ENCODE measurements at places on chromosomes 12 and 14.

DNA sequence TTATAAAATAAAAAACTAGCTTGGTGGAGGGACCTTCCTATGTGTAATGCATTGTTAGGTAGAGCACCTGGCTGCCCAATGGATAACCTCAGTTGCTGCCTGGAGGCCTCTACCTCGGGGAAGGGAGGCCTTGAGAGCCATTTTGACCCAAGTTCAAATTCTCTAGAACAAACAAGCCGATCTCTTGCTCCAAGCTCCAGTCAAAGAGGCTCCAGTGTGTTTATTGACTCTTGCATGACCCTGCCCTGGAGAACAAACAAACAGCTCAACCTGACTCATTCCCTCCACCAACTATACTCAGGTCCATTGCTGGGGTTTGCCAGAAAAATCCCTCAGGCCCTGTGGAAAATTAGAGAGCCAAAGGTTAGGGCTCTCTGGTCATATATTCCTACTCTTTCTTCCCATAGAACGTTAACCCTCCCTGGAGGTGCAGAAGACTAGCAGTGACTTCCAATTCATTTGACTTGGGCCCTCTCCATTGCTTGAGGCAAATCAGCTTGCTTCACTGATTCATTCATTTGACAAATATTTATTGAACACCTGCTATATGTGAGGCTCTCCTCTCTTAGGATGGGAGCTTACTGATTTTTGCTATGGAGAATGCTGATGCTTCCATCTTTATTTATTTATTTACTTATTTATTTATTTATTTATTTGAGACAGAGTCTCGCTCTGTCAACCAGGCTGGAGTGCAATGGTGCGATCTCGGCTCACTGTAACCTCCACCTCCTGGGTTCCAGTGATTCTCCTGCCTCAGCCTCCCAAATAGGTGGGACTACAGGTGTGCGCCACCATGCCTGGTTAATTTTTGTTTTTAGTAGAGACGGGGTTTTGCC lies 73.7 kb upstream of the CISTR start:
- no peak for DNase-seq

DNA sequence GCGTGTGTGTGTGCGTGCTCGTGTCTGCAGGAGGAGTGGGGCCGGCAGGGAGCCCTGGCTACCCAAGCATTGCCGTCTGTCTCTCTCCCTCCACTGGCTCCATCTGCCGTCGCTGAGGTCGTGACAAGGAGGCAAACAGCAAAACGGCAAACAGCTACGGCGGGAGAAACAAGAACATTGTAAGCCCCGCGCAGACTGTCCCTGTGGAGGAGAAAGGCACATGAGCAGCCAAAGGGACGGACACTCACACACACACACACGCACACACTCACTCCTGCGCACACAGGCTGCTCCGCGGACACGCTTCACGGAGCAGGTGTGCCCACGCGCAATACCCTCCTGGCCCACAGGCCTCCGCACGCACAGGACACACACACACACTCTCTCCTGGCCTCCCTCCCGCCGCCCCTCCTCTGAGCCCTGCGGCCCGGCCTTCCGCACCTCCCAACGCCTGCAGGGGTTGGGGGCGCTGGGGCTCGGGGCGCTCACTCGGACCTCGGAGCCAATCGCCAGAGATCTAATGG lies 905 bp downstream of the CISTR start:
- DNase-seq, result no peak

DNA sequence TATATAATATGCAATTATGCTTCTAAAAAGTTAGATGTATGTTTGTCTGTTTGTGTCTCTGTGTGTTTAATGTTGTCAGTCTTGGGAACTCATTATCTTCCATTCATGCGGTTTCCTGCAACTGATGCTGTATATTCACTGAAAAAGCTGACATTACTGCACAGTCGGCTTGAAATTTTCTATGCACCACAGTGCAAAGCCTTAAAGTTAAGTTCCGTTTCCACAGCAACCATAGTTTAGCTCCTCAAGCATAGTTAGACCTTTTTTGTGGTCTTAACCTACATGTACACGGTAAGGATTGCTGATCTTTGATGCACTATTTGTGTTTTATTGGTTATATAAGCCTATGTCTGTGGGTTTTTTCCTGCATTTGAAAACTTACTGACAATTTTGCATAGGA lies 309.4 kb downstream of the KCNC2 start:
- no peak for DNase-seq

- DNase-seq, result no peak
Measured at GRCh38 chr14:101192661-101193000, 289.1 kb upstream of the RTL1 start.

DNA sequence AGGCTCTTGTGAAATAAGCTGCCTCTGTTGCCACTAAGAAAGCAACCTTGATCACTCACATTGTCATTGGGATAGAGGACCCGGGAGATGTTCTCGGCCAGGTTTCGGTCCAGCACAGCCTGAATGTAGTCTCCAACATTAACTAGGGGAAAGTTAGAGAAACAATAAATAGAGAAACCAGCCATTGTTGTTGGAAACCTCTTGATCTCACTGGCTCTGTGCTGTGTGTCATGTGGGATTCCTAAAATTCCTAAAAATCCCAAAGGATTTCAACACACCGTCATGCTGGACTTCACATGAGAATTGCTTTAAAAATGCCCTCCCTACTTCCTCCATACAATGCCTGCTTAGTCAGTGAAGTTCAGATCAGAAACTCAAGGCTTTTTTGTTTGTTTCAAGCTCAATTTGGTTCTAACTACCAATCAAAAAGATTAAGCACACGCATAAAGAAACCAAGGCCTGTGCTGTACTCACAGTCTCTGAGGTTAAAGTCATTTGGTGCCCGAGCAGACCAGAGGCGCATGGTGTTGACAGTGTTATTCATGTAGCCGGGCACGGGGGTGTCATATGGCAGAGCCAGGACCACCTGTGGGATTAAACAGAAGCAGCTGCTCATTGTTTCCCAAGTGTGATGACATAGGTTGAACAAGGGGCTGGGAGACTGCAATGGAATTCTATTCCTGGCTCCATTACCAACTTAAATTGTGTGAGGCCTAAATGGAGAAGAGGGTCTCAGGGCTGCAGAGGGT lies 23.6 kb downstream of the PYGL start:
- no peak for DNase-seq

- no peak for DNase-seq
Measured at GRCh38 chr12:113214895-113215400, 6.3 kb upstream of the TPCN1 start.

DNA sequence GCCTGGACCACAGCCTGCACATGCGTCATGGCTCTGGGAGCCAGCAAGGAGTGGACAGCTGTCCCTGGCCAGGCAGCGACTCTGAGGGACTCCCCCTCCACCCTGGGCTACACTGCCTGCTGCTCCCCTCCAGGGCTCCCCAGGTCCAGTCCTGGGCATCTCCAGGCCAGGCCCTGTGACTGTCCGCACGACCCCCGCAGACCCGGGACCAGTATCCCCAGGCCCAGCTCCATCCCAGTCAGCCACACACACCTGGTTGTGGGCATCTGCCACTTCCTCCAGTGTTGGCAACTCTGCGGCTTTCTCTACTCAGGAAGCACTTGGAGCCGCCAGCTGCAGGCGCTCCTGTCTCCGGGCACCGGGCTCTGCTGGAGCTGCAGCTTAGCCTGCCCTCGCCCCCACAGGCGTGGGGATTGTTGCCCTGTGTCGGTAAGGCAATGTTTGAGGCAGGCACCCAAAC lies 2.4 kb downstream of the ULK1 start:
- no peak for DNase-seq

GRCh38 chr12:16271062-16271461 lies 6.4 kb downstream of the SLC15A5 start:
- no peak for DNase-seq

- DNase-seq, result no peak
Measured at GRCh38 chr14:89040080-89040459, 215.6 kb downstream of the TTC8 start.

GRCh38 chr12:63387771-63388170 lies 236.8 kb upstream of the AVPR1A start:
- peak; percentile 58 for DNase-seq

GRCh38 chr14:105138551-105139111 lies 29.9 kb downstream of the JAG2 start:
- no peak for DNase-seq

DNA sequence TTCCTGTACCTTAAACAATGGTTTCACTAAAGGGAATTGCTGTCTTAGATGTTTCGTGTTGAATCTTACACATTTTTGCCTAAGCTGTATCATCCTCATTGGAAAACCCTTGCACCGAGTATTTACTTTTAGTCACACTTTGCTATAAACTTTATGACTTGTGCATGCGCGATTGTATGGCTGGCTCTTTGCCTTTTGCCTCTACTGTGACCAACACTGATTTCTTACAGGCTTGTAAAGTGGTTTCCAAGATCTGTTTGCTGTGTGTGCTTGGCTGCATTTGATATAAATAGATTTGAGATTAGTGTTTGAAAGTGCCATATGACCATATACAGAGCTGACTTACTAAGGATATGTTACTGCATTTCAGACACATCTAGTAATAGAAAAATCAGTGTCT lies 40.5 kb downstream of the RASSF3 start:
- DNase-seq, result peak; percentile 82

- DNase-seq, result peak; percentile 89
Measured at GRCh38 chr12:92574911-92575570, 127.7 kb upstream of the PLEKHG7 start.

GRCh38 chr12:180445-180844 lies 33.5 kb downstream of the SLC6A12 start:
- no peak for DNase-seq

DNA sequence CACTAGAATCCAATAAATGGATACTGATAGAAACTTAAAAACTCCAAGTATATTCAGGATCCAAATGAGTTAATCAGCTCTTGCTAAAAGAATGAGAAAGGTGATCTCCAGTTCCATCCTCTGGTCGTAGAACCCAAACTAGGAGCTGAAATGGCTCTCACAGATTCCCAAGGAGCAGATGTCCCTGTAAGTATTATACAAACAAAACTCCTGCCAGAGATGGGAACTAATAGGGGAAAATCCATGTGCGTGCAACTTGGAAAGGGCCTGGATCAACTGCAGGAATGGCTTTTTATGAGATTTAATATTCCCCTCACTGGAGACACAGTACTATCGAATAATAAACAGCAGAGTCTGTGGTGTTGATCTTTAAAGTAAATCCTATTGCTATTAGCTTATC lies 309.2 kb upstream of the TBX3 start:
- peak; percentile 21 for DNase-seq

DNA sequence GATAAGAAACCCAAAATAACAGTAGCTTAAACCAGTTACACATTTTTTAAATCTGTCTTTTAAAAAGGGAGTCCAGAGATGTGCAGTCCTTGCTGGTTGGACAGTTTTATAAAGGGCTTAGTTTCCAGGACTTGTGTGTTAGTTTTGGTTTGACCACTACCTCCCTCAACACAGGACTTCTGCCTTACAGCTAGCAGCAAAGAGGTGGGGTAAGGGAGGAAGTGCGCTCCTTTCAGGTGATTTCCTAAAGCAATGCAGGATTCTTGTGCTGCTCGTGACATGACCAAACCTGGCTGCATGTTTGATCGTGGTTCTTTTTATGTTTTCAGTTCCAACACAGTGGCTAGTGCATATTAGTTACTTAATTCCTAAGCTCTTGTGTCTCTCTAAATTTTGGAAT lies 266.2 kb downstream of the TMTC2 start:
- DNase-seq, result no peak

GRCh38 chr14:72888192-72888591 lies 5.7 kb downstream of the DPF3 start:
- no peak for DNase-seq

DNA sequence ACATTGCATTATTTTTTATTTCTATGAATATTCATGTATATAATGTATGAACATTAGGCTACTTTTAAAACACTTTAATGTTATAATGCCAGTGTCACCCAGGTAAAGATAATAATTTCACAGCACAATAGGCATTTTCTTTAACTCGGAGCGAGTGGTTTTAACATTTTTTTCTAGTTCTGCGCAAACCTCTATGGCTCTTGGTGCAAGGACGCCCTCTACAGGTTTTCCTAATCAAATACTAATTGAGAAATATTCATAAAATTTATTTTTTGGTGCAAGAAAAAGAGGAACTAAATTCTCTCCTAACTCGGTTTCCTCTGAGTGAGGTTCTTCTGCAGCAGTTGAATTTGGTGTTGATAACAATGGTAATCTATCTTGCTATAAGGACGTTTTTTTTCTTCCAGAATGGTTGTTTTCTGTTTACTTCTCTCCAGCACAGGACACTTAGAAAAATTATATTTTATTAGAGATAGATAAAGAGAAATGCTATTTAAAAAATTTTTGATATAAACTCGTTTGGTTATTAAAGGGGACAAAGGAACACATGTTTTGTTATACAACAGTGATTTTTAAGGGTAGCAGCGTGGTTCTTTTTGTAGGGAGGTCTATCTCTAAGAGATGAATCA lies 2.4 kb upstream of the WIF1 start:
- peak; percentile 25 for DNase-seq

DNA sequence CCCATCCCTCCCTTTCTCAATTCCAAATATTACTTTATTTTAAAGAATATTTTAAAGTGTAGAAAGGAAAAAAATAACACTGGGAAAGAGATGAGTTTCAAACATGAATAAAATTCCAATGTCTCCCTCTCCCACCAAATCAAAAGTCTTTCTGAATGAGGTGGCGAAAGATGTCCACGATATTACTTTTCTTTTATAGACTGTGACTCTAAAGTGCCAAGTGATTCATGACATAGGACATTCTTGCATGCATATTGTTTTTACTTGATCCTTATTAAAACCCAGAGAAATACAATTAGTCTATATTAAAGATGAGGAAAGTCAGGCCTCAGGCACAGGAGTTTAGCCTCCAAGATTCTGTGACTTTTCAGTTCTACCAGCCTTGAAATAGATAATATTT lies 16.0 kb upstream of the LUM start:
- no peak for DNase-seq

DNA sequence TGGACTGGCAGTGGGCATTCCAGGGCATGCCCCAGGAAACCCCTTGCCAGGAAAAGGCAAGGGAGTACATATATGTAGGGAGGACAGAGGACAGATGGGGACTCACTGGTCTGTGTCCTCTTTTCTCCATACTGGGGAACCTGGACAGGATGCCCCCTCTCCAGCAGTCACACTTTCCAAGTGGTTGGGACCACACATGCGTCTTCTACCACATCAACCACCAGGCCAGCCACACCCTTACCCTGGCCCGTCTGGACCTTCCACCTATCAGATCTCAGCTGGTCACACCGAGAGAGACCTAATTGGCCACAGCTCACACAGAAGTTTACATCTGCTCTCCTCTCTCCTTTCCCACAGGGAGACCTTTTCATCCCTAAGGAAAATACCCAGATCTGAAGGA lies 8.3 kb downstream of the ANKRD33 start:
- DNase-seq, result no peak

DNA sequence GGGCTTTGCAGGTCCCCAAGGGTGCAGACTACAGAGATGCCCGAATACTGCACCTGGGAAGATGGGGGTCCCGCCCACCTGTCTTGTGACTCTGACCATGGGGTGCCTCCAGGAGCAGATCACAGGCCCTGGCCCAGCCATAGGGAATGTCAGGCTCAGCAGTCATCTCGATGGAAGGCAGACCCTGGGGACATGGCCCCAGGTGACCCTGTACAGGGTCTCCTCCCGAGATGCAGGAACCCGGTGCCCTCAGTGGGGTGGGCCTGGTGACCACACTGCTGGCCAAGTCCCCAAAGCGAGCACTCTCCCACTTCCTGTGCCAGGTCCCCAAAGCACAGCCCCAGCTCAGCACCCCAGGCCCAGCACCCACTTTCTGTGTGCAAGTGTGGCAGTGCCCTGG lies 903.7 kb upstream of the USP15 start:
- DNase-seq, result no peak

GRCh38 chr14:66137081-66137480 lies 349.1 kb upstream of the CCDC196 start:
- no peak for DNase-seq

All from small intestine (tissue), 16 donors.